NCI-H2081 treated with DMSO at 0.1 percent for 48 hours (cell line): ENCODE measurements at places on chromosomes 2 and 18.

DNA sequence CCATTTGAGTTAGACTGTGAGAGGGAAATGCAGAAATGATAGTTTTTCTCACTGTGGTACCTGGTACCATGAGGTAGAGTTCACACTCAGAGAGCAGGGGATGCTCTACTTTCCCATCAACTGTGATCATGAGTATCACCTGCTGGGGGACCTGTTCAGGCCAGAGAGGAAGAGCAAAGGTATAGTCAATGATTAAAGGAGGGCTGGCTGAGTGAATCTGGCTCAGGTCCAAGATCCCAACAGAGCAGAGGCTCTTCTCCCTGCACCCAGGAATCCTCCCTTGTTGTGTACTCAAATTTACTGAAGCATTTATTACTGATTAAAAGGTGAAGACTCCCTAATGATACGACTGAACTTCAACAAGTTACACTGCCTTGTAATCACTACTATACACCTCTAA is 104.6 kb upstream of the CHRNA1 start:
- DNase-seq, result no peak

DNA sequence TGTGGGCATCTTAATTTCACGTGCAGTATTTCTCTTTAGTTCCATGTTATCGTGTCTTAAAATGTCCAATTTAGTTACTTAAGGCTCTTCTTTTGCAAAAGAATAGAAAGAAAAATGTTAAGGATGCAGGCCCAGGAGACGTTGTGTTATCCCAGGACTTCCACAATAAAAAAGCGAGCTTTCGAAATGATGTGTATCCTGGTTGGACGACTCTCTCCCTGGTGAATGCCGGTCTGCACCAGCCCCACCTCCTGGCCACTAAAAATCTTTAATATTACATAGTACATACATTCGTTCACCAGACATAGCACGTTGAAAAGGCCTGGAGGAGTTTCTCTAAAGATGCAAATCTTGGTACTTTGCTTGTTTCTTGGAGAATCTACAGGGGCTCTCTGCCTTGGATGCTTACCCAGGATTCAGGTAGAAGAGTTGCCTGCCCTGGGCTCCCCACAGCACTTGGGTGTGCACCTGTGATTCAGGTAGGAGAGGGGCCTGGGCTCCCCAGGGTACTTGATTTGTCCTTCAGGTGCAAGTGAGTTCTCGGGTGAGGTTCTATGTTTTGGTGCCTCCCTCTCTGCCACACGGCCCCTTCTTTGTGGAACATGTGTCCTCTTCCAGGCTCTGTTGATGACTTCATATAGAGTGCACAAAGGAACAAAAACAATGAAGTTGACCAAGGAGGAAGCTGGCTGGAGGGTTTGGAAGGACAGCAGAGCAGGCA is 26.6 kb downstream of the TWIST2 start:
- DNase-seq, result no peak

DNA sequence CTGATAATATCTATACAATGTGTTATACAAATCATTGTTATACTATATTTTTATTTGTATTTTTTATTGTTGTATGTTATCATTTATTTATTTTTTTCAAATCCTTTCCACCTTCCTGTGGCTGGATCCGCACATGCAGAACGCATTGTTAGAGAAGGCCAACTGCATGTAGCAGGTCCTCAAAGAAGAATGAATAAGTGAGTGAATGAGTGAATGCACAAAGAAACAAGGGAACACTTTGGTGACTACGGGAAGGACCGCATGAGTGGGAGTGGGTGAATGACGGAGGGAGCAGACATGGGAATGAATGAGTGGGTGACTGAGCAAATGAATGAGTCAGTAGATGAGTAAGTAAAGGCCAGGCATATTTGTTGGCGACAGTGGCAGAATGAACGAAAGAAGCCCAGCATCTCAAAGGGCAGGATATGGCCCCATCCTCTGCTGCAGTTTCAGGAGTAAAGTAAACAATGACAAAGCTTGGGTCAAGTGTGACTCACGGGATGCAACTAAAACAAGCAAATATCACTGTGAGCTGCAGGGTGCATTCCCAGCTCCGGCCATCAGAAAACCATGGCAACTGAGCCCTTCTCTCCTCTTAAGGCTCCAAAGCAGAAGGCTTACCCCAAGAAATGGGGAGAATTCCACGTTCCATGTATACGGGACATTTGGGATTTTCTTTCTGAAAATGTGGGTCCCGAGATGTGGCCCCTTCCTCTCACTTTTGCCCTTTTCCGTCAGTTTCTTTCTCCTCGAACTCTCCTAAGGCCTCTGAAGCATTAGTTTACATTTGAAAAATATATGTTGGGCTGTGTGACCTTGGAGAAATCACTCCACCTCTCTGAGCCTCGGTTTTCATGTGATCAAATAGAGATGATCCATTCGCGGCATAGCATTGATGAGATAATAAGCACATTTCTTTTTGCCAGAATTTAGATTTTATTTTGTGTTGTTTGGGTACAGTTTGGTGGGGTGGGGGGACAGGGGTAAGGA is 24.5 kb downstream of the KCNF1 start:
- no peak for DNase-seq

DNA sequence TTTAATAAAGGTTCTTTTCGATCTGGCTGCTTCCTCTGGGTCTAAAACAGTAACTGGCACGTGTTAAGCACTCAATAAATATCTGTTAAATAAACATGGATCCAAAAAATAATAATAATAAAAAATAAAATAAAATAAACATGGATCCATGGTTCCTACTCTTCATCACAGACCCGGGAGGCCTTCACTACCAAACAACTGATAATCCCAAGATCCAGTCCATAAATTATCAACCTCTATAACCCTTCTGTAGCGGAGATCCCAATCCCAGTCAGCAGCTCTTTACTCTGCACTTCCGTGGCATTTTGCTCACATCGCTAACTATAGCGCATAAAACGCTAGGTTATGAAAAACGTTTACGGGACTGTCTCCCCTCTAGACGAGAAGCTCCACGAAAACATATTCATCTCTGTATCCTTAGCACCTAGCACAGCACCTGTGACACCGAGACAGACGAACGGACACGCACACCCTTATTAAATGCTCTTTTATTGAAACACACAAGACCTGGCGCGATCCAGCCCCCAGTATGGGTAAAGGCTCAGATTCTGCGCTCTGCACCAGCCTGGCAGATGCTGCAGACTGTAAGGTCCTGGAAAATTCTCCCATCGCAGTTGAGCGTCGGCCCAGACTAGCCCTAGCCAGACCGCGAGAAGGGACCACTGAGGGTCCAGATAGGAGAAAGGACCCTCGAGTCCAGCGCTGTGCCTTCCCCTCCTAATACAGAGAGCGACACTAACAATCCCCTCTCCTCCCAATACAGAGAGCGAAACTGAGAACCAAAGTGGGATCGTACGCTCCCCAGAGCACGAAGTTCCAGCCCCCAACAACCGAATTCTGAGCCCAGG is 770 bp downstream of the NBAS start:
- no peak for DNase-seq

GRCh38 chr2:196431076-196431475 is 208.4 kb upstream of the CCDC150 start:
- no peak for DNase-seq

DNA sequence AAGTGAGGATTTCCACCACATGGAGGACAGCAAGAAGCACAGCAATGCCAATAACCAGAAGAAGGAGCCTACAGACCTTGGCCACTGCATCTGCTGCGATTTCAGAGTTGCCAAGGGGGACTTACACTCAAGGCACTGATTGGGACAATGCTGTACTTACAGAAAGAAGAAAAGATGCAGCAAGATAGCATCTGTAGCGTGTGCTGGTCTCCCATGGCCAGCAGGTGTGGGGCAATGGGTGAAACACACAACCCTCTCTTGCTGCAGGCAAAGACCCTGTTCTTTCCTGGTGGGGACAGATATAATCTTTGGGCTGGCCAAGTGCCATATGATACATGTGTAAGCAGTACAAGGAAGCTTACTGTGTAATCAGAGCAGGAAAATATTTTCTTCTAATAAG is 85.4 kb upstream of the GPR45 start:
- DNase-seq, result no peak

- DNase-seq, result no peak
Observed at GRCh38 chr2:174004905-174005605, 39.9 kb upstream of the SP3 start.

GRCh38 chr18:6355789-6356589 is 58.7 kb downstream of the L3MBTL4 start:
- DNase-seq, result no peak

GRCh38 chr18:26267357-26267930 is 41.2 kb downstream of the TAF4B start:
- DNase-seq, result no peak

DNA sequence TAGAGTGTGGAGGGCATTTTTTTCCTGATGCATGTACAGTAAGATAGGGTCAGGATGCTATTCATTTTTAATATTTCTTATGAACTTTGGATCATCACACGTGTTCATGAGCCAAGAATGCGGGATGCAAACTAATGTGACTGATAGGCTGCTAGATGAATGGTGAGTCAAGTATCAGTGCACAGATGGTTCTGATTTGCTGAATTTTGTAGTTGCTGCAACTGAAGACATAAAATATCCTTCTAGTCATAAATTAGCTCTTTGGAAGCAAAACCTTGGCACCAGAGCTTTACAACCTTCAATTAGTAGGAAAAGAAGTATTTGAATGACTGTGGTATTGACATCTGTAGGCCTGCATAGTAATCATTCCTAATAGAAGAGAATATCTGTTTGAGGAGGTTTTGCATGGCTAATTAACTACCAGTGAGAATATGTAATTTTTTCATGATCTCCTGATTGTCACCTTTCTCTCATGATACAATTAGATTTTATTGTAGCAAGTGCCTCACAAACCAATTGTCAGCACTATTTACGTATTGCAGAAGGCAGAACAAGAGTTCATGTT is 94.0 kb downstream of the VRK2 start:
- DNase-seq, result peak; percentile 63

DNA sequence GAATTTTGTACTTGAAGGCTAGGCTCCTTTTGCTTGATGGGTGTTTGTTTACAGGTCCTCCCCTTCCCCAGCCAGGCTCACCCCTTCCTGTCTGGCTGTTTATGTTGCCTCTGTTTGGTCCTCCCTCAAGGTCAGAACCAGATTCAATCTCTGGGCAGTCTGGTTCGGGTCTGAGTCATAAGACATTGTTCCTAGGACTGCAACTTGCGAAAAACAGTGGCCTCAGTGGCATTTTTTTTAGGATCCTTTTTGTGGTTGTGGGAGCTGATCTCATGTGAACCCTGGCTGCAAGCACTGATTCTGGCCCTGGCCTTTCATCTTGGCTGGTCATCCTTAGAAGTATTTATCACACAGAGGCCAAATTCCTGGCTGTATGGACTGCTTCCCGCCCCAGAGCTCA is 370.4 kb downstream of the CLIP4 start:
- no peak for DNase-seq

DNA sequence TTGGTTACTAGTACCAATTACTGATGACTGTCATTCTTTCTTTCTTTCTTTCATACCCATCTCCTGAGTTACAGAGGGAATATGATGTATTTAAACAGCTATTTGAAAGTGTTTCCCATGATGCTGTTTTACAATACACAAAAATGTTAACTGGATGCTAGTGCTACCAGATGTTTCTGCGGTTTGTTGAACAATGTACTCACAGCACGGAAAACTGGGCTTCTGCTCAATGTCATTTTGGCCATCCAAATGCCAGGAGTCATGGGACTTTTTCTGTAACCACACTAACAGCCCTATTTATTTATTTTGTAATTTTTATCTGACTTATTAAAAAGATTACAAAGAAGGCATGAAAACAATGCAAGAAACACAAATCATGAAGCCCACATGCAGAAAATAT is 313.8 kb downstream of the RIT2 start:
- no peak for DNase-seq

DNA sequence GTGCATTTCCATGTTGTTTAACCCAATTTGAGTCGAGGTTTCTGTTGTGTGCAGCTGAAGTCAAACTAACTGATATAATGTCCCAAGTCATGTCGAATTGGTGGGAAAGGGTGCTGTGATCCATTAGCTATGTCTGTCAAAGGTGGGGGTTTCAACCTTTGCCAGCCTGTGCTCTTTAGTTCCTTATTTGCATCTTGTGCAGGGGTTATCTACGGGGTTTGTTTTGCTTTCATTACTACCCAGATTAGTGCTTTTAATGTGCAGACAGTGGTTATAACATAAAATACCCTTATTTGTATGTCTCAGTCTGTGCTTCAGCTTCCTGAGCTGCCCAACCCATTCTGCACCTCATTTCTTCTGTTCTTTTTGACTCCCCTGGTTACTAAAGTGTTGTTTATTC is 271.9 kb upstream of the CXCR4 start:
- no peak for DNase-seq

- no peak for DNase-seq
Observed at GRCh38 chr2:132593171-132593570, 76.8 kb downstream of the LYPD1 start.

DNA sequence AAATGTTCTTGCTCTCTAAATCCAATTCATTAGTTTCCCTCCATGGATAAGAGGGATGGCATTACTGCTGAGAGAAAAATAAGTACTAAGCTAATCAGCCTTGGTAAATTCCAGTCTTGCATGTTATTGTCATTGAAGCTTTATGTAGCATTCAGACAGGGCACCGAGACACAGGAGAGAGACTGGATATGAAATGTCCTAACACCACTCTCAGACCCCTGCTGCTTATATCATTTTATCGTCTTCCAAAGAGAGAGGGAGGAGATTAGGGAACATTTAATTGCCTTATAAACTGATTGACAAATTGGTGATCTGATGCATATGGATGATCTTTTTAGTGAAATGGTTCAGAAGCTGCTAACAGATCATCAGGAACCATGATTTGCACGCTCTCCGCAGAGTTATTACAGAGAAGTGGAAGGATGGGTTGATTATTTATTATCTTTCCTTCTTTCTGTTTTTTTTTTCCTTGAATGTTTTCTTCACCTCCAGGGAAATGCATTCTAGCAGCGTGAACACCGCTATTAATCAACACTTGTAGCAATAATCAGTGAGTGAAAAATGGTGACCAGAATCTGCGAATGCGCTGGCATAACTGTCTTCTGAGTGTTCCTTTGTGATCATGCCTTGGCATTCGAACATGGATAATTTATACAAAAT is 150.7 kb upstream of the NRP2 start:
- DNase-seq, result no peak

GRCh38 chr2:114442510-114442909 is at the start of gene DPP10:
Gene DPP10, plus strand, starts transcription at chr2:114442641.
- no peak for DNase-seq

DNA sequence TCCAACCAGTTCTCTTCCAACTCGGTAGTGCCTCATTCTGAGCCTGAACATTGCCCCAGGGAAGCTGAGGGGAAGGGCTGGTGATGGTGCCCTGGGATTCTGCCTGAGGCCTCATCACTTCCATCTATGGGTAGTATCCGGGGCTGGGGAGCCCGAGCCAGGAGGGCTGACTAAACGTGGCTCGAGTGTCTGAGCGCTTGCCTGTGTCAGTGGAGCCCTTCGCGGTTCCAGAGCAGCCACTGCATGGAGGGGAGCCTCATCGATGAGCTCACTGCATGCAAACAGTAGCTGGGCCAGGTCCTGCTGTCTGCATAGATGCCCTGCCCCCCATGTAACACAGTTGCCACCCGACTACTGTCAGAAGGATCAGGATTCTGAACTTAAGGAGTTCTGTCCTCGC is 129.3 kb downstream of the GLI2 start:
- no peak for DNase-seq
